ENCODE measurements at places on chromosomes 16 and 17.

GRCh38 chr16:64153718-64154117, 968.1 kb downstream of the CDH11 start:
- DNase-seq, result no peak

GRCh38 chr16:25093208-25094061, 18.1 kb upstream of the LCMT1 start:
- no peak for DNase-seq

- DNase-seq, result peak; percentile 41
These were observed 38.7 kb upstream of the AQP8 start for GRCh38 chr16:25177831-25178688.

DNA sequence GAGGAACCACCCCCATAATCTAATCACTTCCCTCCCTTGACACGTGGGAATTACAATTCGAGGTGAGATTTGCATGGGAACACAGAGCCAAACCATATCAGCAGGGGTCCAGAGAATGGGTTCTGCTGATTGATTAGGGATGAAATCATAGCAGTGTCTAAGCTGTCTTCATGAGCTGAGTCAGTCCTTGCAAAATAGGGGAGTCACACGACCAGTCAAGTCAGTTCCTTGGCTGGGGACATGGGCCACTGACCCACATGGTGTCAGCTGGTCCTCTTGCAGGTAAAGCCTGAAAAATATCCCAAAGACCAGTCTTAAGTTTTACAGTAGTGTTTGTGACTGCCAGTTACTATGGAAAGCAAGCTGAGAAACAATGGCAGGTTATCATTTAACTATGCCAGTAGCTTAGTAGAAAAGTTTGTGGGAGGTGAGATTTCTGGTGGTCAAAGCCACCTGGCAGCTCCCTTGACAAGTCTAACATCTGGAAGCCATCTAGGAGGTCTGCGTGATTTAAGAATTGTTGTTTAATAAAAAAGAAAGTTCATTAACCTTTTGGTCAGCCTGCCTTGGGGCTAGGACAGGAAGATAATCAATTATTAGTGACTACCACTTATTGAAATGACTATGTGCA, 15.7 kb upstream of the ATF7IP2 start:
- DNase-seq, result no peak

- no peak for DNase-seq
These were observed 4.3 kb upstream of the CCL7 start for GRCh38 chr17:34265711-34266110.

DNA sequence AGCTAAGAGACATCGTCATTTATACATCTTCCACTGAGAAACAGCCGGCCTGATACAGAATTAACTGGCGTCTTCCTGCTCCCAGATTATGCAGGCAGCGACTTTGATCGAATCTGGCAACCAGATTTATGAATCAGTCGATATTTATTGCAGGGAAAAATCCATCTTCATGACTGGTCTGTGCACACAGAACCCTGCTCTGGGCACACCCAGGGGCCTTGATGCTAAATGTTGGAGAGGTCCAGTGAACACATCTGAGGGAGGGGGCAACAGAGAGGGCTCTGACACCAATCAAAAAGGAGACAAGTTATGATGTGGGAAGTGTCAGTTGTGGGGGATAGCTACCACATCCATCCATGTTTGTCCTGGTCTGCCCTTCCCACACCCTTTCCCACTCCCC, 102.9 kb downstream of the TMEM132E start:
- no peak for DNase-seq

- no peak for DNase-seq
These were observed 81.8 kb downstream of the CNGB1 start for GRCh38 chr16:57889111-57889510.

DNA sequence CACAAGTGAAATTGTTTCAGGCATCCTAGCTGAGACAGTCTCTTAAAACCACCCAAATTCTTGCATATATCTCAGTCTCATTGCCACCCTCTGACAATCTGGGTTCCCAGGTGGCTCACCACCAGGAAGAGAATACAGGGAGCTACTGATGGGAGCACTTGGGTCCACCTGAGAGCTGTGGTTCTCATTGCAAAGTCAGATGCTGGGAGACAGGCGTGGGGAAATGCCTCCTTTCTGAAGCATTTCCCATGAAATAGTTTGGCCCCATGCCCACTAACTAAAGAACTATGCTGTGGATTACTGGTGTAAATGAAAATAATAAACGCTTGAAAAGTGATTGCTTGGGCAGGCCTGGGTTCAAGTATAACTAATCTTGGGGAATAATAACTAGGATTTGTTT, 70.3 kb downstream of the CMC2 start:
- DNase-seq, result no peak
